ENCODE measurements at places on chromosomes 7 and 10.

- DNase-seq = no peak
Measured at GRCh38 chr10:116720241-116720643, 22.1 kb downstream of the HSPA12A start.

GRCh38 chr10:16811765-16812164, 5.5 kb downstream of the RSU1 start:
- no peak for DNase-seq

DNA sequence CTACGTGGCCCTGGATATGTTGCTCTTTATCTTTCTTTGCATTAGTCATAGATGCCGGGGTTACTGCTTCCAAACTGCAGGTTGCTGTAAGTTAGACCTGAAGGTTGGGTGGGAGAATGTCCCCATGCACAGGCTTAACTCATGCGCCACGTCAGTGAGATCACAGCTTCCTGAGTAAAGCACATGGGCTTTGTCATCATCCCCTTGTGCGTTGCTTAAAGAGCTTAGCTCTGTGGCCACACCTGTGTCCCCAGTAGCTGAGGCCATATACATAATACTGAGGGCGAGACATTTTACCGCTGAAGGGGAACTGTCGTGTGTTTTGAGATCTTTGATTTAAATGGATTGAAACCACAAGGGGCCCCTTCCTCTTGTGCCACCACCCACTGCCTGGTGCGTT, 45.8 kb upstream of the BTBD16 start:
- no peak for DNase-seq

GRCh38 chr7:4815609-4816418, 40.4 kb downstream of the AP5Z1 start:
- DNase-seq = no peak

GRCh38 chr7:15214976-15215375, 312.4 kb upstream of the DGKB start:
- DNase-seq = no peak

DNA sequence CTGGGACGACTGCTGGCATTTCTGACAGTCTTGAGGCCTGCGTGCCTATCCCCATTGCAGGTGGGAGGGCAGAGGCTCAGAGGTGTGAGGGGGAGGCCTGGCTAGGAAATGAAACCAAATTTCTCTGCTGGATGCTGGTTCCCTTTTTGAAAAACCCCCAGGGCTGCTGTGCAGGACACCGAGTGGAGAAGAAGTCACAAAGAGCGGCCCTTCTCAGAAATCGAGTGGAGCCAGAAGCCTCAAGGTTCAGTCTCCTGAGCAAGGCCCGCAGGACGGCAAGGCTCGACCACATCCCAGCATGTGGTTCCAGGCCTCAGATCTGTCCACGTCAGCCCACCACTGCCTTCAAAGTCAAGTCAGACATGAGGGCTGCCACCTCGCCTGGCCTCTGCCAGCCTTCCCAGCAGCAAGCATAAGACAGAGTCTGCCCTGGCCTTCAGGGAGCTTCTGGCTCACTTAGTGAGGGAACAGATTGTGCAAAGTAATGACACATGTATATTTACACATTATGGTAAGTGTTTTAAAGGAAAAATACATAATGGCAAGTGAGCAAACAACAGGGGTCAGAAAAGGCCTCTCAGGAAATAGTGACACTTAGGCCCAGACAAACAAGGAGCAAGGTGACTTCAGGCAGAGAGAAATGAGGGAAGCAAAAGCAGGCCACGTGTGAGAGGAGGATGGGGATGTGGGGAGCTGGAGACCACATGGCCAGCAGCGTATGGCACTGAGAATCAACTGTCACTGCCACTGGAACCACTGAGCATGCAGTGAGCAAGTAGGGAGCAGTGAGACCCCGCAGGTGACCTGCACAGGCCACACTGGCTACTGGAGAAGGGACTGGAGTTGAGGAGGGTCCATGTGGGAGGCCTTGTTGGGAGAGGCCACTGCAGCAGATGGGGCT, 86.7 kb downstream of the ARHGAP22 start:
- DNase-seq = no peak

DNA sequence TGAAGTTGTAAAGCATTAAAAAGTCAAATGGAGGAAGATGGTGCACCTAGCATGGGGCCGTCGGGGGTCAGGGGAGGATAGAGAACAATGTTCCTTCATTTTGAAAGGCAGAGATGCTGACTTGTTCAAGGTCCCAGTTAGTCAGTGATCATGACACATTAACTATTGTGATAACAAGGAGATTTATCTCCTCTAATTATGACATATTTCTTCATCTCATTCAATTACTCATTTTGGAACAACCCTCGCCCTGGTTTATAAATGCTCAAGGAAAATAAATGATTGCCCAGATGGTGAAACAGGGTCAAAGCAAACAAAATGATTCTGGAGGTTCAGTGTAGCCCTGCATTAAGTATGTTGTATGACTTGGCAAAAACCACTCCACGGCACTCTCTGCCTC, 106.2 kb downstream of the ITIH5 start:
- DNase-seq = no peak

DNA sequence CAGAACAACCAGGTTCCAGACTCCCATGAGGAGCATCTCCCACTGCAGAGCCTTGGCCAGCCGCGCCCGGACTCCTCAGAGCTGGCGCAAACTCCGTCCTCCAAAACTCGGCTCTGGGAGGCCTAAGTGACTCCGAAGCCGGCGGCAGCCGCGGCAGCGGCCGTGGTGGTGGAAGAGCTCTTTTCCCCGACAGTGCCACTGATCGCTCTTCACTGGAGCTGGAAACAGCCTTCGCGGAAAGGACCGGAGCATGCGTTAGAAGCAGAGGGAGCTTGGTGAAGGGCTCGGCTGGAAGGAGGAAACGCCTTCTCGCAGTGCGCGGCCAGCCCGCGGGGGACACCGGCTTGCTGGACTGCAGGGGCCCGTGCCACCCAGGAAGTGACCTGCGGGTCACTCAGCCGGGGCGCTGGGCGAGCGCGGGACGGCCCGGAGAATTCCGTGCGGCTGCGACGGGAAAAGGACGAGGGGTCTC, 5.0 kb upstream of the HOXA13 start:
- DNase-seq = no peak

DNA sequence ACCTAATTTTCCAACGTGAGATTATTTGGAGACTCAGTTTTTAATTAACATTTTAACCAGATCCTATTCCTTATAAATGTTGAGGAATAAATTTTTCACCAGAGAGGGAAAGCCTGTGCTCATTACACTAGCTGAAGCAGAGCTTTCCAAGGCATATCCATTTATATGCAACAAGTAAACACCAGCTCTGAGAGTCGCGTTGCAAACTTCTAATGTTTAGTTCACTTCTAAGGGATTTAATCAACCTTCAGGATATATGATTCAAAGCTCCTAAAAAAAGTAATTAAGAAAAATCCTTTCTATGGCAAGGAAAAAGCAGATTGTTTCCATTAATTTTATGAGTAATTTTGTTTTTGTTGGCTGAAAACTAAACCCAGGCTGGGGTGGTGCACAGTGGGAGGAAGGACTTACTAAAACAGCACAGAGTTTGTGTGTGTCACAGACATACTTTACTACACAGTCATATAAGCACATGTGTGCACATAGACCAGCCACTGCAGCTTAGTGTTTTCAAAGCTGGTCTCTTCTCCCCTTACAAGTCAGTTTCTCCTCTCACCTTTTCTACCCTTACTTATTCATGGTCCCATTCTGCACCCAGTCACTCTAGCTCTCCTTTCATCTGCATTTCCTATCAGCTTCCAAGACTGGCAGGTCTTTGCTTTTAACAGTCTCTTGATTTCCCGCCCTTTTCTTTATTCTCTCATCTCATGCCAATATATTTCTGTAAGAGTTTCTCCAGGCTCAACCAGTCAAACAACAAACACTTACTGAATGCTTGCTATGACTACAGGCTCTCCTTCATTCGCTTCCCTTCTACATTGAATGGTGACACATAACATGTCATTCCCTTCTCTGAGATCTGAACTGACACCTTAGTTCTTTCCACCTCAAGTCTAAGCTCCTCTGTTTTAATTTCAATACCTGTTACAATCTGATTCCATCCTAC, 81.1 kb upstream of the FZD1 start:
- no peak for DNase-seq

GRCh38 chr7:54995610-54996363, 23.0 kb upstream of the EGFR start:
- DNase-seq = no peak

- DNase-seq = no peak
Measured at GRCh38 chr10:97683556-97684367, 3.3 kb downstream of the AVPI1 start.

Measured in stimulated activated CD4-positive, alpha-beta T cell treated with anti-CD3 and anti-CD28 coated beads, Interleukin-12 subunit alpha, Interleukin-12 subunit beta, amount 100 ng/mL, for 4 hours (primary cell).